ENCODE measurements at places on chromosomes 16 and 17.

GRCh38 chr17:39705786-39706348 lies 6.0 kb downstream of the ERBB2 start:
- ATAC-seq, result no peak

GRCh38 chr17:78862073-78863023 lies 21.7 kb upstream of the USP36 start:
- no peak for ATAC-seq

DNA sequence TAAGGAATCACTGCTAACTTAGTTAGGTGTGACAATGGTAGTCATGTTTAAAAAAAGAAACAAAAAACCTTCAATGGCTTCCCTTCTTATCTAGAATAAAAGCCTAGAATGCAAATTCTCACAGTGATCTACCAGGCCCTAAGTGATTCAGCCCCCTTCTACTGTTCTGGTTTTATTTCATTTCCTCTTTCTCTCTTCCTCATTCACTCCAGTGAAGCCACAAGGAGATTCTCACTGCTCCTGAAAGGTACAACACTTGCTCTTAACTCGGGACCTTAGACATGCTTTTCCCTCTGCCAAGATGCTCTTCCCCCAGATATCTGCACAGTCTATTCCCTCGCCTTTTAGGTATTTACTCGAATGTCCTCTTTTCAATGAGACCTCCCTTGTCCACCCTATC lies 3.7 kb downstream of the PIGS start:
- ATAC-seq, result peak; percentile 66

GRCh38 chr17:73356561-73357170 lies 44.9 kb upstream of the CDC42EP4 start:
- no peak for ATAC-seq

- ATAC-seq, result no peak
Measured at GRCh38 chr16:13176711-13177110, 275.3 kb downstream of the SHISA9 start.

- no peak for ATAC-seq
Measured at GRCh38 chr17:59716427-59716826, 9.0 kb downstream of the VMP1 start.

- ATAC-seq, result no peak
Measured at GRCh38 chr16:12868169-12868568, 33.2 kb upstream of the SHISA9 start.

GRCh38 chr16:49399594-49400364 lies 26.2 kb downstream of the C16orf78 start:
- ATAC-seq, result peak; percentile 90

GRCh38 chr16:72549878-72550277 lies 377.9 kb upstream of the PMFBP1 start:
- ATAC-seq, result no peak

DNA sequence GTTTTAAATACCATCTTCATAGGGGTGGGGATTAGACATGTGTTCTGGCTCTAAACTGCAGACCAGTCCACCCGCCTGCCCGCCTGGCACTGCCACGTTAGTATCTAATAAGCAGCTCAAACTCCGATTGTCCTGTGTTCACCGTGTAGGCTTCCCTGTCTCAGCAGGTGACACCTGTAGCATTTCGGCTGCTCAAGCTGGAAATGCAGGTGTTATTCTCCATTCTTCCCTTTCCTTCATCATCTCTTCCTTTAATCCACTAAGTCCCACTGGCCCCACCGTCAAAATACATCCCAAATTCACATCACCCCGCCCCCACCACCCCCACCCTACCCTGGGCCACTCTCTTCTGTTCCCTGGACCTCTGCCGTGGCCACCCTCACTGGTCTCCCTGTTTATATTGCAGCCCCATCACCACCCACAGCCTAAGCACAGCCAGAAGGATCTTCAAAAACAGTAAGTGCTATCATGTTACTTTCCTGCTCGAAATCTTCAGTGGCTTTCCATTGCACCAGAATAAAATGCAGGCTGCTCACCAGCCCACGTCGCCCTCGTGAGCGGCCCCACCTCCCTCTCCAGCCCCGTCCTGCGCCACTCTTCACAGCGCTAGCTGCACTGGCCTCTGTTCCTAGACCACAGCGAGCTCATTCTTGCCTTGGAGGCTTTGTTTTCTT lies 65.1 kb downstream of the RTN4RL1 start:
- ATAC-seq, result no peak

DNA sequence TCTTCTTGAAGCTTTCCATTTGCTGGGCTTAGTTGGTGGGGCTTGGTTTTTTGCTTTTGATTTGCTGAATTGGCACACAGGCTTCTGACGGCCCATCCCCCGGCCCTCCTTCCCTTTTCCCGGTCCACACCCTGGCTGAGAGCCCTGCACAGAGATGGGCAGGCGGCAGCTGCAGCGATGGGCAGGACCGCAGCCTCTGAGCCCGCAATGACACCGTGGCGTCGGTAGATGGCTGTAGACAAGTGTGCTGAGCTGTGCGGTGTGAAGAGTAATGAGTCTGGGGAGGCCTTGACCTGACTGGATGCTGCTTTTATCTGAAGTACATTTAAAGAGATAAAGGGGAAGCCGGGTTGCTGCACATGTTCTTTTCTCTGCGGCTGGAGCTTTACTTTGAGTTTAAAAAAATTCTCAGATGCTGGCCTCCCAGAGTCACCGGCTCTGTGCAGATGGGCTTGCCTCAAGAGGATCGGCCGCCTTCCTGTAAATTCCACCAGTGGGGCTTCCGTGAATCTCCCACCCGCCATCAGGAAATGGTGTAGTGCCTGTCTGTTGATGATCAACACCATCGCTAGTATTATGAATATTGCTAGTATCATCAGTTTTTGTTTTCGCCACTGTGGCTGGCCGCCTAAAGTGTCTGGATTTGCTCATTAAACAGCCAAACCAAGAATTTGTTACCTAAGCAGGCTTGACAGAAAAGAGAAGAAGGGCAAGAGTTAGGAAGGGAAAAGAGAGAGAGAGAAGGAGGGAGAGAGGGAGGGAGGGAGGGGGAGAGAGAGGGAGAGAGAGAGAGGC lies 245.6 kb upstream of the RBFOX1 start:
- no peak for ATAC-seq

- no peak for ATAC-seq
Measured at GRCh38 chr17:79043931-79044320, 20.0 kb downstream of the C1QTNF1 start.

- no peak for ATAC-seq
Measured at GRCh38 chr17:2071024-2071385, 16.1 kb downstream of the HIC1 start.

DNA sequence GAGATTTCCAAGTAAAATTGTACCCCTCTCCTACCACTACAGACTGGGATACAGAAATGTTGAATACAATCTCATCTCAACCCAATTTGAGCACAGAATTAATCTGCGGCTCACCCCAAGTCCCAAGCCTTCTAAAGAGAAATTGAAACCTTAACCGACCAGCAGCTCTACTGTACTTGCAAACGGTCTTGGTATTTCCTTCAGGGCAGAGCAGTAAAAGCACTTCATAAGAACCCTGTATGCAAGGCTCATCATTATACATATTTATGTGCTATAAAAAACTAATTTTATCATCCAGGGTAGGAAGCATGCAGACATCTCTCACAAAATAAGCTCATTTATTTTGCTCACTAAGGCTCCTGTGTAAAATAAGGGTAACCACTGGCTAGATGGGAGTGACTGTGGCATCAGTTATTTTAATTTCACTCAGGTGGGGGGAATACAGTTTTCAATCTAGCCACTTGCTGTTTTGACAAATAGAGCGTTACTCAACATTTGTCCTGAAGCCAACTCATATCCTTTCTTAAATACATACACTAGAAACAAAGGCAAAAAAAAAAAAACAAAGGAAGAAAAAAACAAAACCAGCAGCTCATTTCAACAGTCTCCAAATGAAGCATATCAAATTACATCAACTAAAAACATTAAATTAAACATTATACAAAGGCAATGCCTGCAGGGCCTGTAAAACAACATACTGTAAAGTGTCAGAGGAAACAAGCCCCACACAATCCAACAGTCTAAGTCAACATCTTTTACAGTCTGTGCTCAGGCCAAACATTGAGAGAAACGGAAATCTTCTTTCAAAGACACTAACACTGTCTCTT lies 65.0 kb downstream of the PARN start:
- ATAC-seq, result no peak

DNA sequence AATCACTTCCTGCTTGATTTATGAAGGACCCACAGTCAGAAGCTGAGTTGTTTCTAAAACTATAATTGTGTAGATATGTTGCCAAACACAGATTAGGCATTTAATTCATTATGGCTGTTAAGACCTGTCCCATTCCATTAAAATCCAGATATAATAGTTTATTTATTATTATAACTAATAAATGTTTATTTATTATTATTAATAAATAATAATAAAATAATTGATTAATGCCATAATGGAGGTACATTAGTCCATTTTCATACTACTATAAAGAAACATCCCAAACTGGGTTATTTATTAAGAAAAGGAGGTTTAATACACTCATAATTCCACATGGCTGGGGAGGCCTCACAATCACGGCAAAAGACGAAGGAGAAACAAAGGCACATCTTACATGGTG lies 1240.9 kb downstream of the CDH11 start:
- no peak for ATAC-seq

GRCh38 chr17:42632949-42633444 lies 23.5 kb downstream of the TUBG1 start:
- no peak for ATAC-seq

DNA sequence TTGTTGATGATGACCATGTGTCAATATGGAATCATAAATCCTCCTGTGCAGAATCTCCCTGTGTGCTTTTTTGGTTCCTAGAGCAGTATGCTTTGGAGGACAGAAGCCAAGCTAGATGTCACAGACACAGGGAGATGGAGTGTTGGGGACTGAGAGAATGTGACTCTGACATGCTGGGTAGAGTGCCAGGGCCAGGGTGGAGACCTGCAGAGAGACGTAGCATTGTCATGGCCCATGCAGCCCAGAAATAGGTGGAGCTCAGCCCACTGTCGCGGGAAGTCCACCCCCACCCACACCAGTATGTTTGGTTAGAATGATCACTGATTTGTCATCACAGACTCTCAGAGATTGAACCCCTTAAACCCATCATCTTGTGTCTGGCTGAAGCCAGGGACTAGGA lies 39.2 kb upstream of the ADCY7 start:
- ATAC-seq, result no peak

GRCh38 chr16:77111056-77111565 lies 79.9 kb upstream of the MON1B start:
- no peak for ATAC-seq

GRCh38 chr17:5840811-5841446 lies 229.2 kb upstream of the WSCD1 start:
- no peak for ATAC-seq

DNA sequence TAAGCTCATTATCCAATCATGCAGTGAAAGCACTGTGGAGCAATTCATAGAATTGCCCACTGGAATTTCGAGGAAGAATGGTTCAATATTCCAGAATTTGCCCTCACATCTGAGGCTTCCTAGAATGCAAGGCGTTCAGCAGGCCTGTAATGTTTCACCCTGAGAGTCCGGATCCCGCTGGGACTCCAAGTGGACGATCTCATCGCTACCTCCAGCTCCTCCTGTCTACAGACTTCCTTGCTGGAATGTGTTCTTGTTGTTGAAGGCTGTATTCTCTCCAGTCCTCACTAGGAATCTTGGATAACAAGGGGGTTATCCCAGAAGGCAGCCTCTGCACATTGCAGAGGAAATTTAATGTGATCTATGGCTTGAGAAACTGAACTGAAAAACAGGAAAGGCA lies 7.8 kb downstream of the SLC47A1 start:
- ATAC-seq, result no peak

DNA sequence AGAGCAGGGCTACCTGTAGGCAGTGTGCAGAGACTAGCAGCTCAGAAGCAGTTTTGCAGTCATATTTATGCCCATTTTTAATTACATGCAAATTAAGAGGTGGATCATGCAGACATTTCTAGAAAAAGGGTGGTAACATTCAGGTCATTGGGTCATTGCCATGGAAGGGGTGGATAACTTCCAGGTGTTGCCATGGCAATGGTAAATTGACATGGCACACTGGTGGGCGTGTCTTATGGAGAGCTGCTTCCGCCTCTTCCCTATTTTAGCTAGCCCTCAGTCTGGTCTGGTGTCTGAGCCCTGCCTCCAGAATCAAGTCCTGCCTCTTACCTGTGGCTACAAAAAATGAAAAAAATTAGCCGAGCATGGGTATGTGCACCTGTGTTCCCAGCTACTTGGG lies 2.8 kb upstream of the DNAI2 start:
- no peak for ATAC-seq

DNA sequence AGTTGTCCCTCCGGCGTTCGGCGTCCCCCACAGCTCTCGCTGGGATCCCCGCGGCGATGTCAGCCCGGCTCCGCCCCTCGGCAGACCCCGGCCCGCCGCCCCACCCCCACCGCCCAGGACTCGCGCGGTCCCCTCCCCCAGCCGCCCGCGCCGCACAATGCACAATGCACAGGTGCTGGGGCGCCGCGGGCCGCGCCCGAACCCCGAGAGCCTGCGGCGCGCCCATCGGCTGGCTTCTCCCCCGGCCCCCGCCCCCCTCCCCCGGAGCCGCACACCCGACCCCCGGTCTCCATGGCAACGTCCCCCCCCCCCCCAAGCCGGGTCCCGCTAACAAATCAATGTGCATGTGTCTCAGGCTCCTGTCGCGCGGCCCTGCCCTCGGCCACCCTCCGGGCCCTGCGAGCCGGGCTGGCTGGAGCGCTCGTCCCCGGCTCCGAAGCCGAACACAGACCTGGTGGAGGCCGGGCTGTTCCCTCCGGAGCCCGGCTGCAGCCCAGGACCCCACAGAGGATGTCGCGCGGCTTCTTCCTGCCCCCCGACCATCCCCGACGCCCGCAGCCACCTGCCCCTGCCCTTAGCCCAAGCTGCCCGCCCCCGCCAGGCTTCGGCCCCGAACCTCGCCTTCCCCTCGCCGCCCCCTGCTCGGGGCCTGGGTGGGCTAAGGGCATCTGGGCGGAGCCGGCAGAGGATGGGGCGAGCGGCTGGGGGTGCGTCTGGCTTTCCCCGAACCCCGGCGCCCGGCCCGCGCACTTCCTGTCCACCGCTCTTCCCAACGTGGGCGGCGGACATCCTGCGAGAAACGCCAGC lies 818 bp upstream of the CBX8 start:
- ATAC-seq, result peak; percentile 25

All from stimulated activated memory B cell treated with anti-CD40 and anti-IgM and Interleukin-4, amounts not matched to agents 10 μg/mL and 1 μg/mL and 100 μg/mL, for 72 hours (primary cell).